ENCODE measurements at places on chromosomes 11 and 22. TPM values are rescaled to one million over a fixed set of nuclear protein-coding genes. Genes with fewer than 3 reads are reported as not detected.

CALCB gene
- polyA plus RNA-seq, result 0.07 TPM

CTNND1 gene
- 49.4 TPM for polyA plus RNA-seq

CHADL gene
- 0.08 TPM for polyA plus RNA-seq

KRTAP5-7 gene
- polyA plus RNA-seq, result 0.06 TPM

GLB1L2 gene
- 3.5 TPM for polyA plus RNA-seq

KRTAP5-2 gene
- not detected for polyA plus RNA-seq

VSIG10L2 gene
- 0.02 TPM for polyA plus RNA-seq

ANO9 gene
- 0.06 TPM for polyA plus RNA-seq

Measured in SK-N-SH (cell line).